G401 (cell line): ENCODE measurements at places on chromosomes 2 and 18.
A peak's percentile ranks its signal among the peaks of the same experiment; 100 is the strongest.

DNA sequence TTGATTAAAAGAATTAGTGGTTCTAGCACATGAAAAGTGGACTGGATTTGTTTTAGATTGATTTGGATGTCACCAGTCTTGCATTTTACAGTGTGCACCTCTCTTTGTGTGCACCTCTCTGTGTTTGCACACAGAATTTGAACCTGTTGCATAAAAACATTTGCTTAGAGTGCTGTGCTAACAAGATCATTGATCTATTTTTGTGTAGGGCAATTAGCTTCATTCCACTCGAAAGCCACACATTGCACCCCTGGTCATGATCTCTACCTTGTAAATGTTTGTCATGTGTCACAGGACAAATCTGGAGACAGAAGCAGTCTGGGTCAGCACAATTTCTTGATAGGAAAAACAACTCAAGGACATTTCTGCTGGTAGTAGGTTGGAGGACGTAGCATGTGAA lies 258.7 kb upstream of the LINC00305 start:
- DNase-seq, result no peak

DNA sequence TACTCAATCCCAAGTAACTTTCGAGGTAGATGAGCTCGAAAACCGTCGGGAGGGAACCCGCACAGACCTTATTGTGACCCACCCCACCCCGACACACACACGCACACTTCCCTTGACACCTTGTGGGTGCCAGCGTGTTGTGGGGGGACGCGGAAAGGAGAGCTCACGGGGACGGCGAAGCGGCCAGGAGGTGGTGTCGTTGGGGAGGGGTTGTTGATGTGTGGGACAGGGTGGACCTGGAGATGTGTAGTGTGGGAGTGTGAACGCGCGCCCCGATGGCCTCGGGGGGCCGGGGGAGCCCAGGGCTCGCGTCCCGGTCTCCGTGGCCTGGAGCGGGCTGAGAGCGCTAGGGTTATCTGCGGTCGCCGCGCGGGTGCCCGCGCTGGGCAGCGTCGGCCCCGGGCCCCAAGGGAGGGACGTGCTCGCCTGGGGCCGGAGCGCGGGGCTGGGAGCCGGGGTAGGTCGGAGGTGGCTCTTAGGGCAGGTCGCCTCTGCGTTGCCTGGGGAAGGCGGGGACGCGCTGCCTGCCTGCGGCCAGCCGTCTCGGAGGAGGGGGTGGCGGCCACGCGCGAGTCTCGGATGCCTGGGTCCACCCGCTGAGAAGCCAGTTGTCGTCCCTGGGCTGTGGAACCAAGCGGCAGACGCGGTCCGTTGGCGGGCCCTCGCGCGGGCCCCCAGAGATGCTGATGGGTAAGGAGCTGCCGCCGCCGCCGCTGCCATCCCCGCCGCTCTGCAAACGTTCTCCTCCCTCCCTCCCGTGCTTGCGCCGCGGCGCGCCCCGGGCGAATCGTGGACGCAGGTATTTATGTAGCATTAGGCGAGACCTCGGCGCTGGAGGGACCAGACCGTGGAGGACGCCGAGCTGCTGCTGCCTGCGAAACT lies 1.6 kb downstream of the KLHL29 start:
- DNase-seq, result peak; percentile 67

- no peak for DNase-seq
Observed at GRCh38 chr18:68533641-68534040, 181.3 kb downstream of the TMX3 start.

GRCh38 chr18:4412286-4412685 lies 42.8 kb downstream of the DLGAP1 start:
- peak; percentile 83 for DNase-seq

DNA sequence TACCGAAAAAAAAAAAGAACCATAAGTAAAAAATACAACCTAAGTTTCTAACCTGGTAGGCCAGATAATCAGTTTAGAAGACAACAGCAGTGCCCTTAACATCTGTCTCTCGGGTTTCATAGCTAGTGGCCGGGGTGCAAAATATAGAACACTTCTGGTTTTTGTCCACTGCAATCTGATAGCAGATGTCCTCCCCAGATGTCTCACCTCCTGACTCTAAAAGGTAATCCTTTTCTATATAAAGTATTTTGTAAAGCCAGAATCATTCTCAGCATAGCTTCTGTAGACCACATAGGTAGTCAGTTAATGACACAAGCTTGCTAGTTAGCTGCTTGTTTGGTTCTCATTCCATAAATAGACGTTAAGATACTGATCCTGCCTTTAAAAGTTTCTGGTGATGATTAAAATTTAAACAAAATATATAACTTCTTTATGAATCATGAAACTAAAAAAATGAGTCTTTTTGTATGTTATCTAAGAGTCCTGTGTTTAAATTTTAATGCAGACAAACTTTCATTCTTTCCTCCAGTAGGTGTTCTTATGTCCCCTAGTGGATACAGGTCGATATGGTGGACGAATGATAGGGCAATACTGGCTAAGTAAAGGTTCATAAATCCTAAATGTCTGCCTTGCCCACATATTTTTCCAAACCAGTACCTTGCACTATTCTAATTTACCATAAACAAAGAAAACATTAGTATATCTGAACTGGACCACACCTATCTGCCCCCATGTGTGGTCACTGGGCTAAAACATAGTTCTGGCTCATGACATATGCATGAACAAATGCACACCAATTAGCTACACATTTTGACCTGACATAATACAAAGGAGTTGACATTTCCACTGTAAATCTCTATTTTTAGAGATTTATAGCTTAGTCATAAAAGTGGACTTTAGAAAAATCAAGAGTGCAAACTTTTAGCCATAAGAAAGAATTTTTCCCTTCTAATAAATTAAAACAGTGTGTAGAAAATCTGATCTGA lies 171.0 kb downstream of the SRBD1 start:
- DNase-seq, result no peak
